ENCODE measurements at places on chromosomes 5 and 9. TPM values are rescaled to one million over a fixed set of nuclear protein-coding genes. Genes with fewer than 3 reads are reported as not detected.

GRCh38 chr9:87067426-87067825, 120.1 kb upstream of the GAS1 start:
- DNase-seq, result no peak

- peak; percentile 71 for DNase-seq
Measured at GRCh38 chr5:139543423-139543991, 17.6 kb upstream of the UBE2D2 start.

DNA sequence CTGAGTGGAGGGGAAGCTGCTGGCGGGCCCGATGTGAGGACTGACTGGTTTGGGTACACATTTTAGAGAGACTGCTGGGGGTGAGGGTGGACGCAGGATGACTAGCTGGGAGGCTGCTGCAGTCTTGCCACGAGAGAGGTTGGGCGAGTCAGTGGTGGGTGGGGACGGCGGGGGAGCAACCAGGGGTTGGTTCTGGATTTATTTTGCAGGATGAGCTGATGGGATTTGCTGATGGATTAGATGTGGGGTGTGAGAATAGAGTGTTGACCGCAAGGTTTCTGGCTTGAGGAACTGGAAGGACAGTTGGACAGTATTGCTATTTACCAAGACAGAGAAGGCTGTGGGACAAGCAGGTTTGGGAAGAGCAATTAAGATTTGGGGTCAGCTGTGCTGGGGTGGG, 5.8 kb upstream of the NDST1 start:
- no peak for DNase-seq

Gene C7
- not detected for total RNA-seq

Gene BAAT
- not detected for total RNA-seq

Gene ADCY2
- total RNA-seq, result not detected

Measured in activated CD8-positive, alpha-beta T cell treated with anti-CD3 and anti-CD28 coated beads for 36 hours (primary cell).